ENCODE measurements at places on chromosomes 7 and 10.

GRCh38 chr10:36547965-36548364 lies 577.4 kb upstream of the ANKRD30A start:
- DNase-seq = no peak

DNA sequence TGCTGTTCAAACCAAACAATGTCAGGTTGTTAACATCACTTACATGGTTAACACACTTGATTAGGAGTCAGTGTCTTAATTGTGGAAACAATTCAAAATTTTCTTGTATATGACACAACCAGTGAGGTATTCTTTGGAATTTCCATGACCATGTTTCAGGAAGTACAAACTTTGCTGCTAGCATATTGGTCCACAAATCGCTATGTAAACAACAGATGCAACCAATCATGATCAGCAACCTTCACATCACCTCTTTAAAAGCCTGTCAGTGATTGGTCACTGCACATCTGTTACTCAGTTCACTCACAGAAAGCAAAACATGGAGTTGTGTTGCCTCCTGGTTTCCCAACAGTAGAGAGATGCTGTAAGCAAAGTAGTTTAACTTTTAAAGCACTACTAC lies 108.9 kb upstream of the FAM3C start:
- no peak for DNase-seq

DNA sequence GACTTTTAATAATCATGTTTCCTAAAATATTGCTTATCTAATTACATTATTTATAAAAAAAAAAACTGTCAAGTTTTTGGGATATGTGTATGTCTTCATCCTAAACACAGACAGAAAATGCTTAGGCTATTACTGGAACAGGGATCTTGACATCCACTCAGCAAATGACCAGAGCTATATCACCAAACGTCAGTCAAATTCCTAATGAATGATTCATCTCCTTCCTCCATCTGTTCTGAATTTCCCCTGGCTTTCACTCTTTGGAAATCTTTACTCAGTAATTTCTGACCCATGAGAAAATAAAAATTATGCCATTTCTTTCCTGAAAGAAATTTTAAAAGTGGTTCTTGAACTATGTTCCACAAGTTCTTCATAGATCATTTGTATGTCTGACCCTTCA lies 552.4 kb upstream of the KCND2 start:
- DNase-seq = no peak

DNA sequence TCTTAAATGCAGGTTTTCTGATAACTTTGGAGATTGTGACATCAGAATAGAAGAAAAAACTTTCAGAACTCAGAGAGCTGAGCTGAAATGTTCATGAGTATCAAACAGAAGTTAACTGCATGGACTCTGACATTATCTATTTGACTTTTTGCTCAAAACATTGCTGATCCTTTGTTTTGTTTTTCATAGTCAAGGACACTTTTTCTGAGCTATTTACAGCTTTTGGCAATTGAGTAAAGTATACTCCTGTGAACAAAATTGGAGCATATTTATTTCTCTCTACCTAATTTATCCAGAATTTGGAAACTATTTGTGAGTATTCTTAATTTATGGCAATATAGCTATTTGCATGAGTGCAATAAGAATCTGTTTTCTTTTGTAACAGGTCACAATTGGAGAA lies 11.1 kb downstream of the KCP start:
- no peak for DNase-seq

GRCh38 chr7:59079-60016 lies 133.0 kb upstream of the FAM20C start:
- no peak for DNase-seq

DNA sequence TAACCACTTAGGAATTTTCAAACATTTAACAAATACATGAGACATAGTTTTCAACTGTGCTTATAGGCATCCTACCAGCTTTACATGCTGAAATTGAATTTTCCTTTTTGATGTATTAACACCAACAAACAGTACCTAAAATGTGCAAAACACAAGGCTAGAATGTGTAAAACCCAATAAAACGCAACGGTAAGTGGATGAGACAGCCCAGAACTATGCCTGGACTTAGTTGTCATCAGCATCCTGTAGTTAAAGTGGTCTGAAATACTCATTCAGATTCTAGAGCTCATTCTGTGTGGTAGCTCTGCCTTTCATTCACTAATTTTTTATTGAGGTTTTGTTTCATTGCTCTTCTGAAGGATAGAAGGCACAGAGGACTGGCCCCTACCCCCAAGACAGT lies 137.1 kb downstream of the BMPER start:
- DNase-seq = no peak

DNA sequence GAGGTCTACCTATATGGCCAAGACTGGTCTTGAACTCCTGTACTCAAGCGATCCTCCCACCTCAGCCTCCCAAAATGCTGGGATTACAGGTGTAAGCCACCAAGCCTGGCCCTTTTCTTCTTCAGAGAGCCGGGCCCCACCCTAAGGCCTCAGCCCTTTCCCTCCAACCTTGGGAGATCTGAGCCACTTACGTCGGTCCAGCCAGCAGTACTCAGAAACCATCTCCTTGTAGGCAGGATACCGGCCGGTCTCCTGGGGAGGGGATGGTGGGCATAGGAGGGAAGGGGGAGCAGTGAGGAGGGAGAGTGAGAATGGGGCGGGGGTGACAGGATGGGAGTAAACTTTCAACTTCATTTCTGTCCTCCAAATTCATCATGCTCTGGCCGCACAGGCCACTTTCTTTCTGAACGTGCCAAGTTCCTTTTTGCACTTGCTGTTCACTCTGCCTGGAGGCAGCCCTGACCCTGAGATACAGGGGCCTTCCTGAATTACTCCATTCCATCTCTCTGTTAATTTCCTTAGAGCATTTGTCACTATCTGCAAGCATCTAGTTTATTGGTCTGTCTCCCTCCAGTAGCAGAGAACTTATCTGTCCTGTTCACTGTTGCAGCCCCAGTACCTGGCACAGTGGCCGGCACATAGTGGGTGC lies 10.4 kb downstream of the PDZD7 start:
- DNase-seq = no peak
